ENCODE measurements at places on chromosomes 2 and 18.

DNA sequence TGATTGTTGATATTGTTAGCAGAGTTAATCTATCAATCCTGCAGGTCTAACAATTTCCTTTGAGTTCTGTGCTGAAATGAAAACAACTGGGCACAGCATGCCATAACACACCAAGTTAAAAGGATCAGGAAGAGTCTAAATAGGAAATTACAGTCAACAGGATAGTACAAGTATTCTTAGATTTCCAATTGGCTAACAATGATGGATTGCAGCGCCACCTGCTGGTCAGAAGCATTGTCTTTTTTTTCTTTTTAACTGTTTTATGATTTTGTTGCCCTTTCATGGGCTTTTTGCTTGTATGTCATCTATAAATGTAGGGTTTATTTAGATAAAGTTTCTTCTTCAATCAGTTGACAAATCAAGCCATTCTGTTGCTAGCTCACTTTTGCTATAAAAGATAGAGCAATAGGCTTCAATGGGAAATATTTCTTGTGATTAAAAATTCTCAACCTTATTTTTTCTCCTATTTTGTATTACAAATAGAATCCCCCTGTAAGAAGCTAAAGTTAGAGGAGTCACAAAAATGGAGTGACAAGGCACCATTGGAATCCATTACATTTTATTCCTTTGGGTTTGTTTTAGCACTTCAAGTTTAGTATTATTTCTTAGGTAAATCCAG lies 40.8 kb upstream of the RPRM start:
- H3K4me3 ChIP-seq = no peak overlapping the region
- no peaks in the 10 kb centered on the region for H3K36me3 ChIP-seq
- peak; percentile 60 for DNase-seq

- H3K27ac ChIP-seq = no peak overlapping the region
- DNase-seq = no peak
- no peaks in the 10 kb centered on the region for H3K36me3 ChIP-seq
- no peaks in the 10 kb centered on the region for H3K4me1 ChIP-seq
- H3K4me3 ChIP-seq = no peak overlapping the region
- no peaks in the 10 kb centered on the region for H3K27me3 ChIP-seq
These were observed 32.0 kb upstream of the ANKRD62 start for GRCh38 chr18:12061685-12062084.

GRCh38 chr2:70746094-70746974 lies 21.7 kb downstream of the ADD2 start:
- peaks cover 7% of the 10 kb centered on the region for H3K27me3 ChIP-seq
- no peak for DNase-seq
- no peak overlapping the region for H3K4me3 ChIP-seq
- no peak overlapping the region for H3K27ac ChIP-seq
- peaks cover 11% of the 10 kb centered on the region for H3K4me1 ChIP-seq

GRCh38 chr2:9244985-9245544 lies 38.5 kb downstream of the ASAP2 start:
- H3K4me3 ChIP-seq = no peak overlapping the region
- H3K4me1 ChIP-seq = no peaks in the 10 kb centered on the region
- no peak for DNase-seq
- no peak overlapping the region for H3K27ac ChIP-seq

DNA sequence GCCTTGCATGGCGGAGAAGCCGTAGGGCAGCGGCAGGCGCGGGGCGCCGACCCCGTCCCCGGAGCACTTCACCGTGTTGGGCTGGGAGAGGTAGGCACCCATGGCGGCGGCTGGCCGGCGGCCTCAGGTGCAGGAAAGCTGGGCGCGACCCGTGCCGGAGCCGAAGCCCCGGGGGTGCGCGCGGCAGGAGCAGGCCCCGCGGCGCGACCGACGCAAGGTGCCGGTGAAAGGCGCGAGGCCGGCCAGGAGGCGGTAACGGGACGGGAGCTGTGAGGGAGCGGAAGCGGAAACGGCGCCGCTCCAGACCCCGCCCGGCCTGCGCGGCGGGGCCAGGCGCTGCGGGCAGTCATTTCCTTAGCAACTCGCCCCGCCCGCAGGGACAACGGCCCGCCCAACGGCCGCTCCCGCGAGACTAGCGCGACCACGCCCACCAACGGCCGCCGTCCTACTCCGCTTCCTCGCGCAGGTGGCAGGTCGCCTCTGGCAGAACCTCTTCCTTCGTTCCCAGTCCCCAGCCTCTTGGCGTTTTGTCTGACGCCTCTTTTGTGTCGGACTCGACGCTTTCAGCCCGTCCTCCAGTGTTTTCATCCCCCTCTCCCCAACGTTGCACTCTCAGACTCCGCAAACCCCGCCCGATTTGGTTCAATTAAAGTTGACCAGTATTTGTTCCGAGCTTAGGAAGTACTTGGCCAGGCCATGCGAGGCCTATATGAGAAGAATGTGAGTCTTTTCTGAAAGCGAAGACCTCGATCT lies at the start of gene PPM1G:
PPM1G (minus strand) TSS at position 271 of the 753 bp plus-strand sequence; CDS start at position 102, 169 bp downstream.
- peak within 1 kb of the TSS; percentile 80 for H3K27ac ChIP-seq
- peak within 1 kb of the TSS; percentile 90 for H3K4me3 ChIP-seq
- DNase-seq = peak; percentile 99
- peaks cover 36% of the 10 kb centered on the region for H3K4me1 ChIP-seq
